NCI-H1436 (cell line): ENCODE measurements at places on chromosomes 2 and 18.

DNA sequence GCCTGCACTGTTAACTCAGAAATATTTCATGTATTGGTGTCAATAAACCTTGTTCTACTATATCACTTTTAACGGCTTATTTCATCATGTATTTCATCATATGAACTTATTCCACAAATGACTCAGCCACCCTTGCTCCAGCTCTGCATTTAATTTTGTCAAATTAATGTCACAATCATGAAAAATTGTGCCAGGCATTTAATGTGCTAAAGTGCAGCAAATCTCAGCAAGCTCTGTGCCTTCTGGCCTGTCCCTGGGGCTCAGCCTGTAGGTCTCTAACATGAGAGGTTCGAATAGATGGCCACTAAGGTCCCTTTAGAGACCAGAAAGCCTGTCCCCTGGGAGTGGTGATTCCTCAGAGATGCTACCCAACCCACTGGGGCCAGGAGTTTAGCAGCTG is 28.6 kb downstream of the BOD1L2 start:
- DNase-seq: no peak

DNA sequence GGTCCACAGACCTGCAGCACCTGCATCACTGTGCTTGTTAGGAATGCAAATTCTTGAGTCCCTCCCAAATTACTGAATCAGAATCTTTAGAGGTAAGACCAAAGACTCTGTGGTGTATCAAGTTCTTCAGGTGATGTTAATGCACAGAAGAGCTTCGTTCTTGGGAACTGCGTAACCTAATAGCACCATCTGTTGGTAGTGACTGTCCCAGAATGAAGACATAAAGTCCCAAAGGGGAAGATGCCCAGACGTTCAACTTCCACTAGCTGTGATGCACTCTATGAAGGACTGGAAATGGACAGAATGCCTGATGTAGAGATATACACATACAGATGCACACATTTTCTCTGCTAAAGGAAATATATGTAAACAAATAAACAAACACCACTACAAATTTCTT is 576.0 kb downstream of the LRP1B start:
- peak; percentile 23 for DNase-seq

GRCh38 chr2:52181080-52181479 is 1149.1 kb upstream of the NRXN1 start:
- DNase-seq: no peak

DNA sequence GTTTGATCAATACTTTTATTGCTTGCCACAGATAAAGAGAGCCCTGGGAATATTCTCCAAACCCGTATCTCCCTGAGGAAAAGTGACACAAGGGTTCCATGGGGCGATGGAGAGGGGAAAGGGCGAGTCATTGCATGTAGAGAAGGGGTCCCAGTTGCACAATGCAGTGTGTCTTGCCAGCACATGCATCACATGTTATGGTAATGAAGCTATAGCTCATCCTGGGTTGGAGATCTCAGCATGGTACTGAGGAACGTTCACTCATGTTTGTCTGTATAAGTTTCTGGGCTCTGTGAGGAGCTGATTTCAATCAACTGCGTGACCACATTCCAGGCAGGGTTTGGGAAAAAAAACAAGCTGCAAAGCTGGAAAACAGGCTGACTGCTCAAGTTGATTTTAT is 220.7 kb upstream of the MC4R start:
- no peak for DNase-seq

DNA sequence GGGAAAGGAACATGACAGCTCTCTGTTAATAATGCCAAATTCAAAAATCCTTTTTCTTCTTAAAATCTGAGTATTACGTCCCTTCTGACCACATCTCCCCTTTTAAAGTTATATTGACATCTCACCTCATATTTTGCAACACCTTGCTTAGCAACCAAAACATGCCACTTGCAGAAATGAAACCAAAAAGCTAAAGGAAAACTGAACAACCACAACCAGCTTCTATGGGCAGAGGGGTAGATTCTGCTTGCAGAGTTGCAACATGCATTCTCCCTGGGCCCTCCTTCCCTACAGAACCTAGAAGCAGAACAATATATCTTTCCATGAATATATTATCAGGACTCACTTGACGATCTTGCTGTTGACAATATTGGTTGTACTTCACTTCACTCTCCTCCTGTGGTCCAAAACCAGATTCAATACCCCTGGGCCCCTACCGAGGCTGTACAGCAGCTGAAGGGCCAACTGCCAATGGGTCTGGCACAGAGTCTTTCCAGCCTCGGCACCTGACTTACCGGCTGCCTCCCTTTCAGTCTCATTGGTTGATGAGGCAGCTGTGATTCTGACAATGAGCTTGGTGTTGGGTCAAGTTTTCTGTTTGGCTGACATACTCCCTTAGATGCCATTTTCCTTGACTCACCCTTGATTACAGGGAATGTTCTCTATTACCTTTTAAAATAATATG is 616.6 kb downstream of the ZEB2 start:
- DNase-seq: no peak

GRCh38 chr2:10704034-10704594 is 14.3 kb upstream of the NOL10 start:
- no peak for DNase-seq

DNA sequence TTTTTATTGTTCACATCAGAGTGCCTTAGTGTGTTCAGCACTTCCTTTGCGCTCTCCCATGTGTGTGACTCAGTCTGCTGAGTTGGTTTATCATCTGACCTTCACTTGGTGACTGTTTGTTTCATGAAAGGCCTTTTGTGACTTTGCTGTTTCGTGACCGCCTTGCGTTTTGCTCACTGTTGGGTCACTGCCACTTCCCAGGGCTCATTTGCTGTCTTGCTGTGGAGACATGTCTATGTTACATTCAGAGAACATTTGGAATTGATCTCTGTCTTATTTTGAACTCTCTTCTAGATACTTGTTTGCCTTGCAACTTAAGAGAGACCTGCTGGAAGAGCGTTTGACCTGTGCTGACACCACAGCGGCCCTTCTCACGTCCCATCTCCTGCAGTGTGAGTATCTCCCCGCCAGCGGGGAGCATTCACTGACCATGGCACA is 54.7 kb downstream of the FARP2 start:
- DNase-seq: no peak

GRCh38 chr2:239355724-239356123 is 45.1 kb downstream of the HDAC4 start:
- DNase-seq: no peak

GRCh38 chr2:173401716-173402326 is 47.1 kb downstream of the CDCA7 start:
- no peak for DNase-seq

DNA sequence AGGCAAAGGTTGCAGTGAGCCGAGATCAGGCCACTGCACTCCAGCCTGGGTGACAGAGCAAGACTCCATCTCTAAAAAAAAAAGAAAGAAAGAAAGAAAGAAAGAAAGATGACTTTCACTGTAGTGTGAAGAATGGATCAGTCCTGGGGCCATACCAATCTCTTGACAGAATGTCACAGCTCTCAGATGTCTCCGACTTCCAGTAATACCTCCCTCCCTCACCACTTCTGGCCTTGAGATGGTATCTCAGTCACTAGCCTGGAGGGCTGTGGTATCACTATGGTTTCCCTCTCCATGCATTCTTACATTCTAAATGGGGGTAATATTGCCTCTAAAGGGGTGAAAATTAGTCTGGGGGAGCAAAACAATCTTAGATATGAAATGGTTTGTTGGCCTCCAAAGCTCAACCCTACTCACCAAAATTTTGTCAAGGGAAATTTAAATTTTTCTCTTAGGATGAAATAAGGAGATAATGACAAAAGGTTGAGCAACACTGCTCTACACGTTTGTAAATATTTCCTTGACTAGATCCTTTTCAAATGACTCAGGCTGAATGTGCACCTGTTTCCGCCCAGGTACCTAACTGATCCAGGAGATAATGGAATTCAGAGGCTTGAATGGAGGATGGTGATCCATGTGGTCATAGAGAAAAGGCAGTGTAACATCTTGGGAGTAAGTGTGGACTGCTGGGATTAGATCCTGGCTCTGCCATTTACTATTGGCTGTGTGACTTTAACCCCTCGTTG is 19.9 kb upstream of the SPRED2 start:
- no peak for DNase-seq

GRCh38 chr2:11239666-11240462 is 84.6 kb downstream of the SLC66A3 start:
- DNase-seq: no peak

- no peak for DNase-seq
Observed at GRCh38 chr18:79714531-79715240, 35.1 kb downstream of the CTDP1 start.

GRCh38 chr2:96806468-96807126 is 9.5 kb upstream of the CNNM3 start:
- no peak for DNase-seq

DNA sequence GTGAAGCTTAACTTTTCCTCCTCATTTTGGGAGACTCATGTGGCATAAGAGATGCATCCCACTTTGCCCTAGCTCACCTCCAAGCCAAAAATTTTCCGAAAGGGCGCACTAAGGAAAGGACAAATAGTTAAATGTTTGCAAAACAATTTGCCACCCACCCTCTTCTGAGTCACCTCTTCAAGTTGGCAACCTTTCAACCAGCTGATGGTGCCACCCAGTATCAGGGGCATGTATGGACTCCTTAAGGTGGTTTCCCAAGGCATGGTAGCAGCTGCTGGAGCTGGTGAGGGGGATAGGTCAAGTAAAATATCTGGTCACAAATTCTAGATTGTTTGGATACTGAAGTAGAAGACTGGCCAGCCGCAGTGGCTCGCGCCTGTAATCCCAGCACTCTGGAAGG is 17.2 kb upstream of the ITGAV start:
- no peak for DNase-seq

- DNase-seq: peak; percentile 69
Observed at GRCh38 chr2:184692141-184692734, 93.9 kb downstream of the ZNF804A start.

DNA sequence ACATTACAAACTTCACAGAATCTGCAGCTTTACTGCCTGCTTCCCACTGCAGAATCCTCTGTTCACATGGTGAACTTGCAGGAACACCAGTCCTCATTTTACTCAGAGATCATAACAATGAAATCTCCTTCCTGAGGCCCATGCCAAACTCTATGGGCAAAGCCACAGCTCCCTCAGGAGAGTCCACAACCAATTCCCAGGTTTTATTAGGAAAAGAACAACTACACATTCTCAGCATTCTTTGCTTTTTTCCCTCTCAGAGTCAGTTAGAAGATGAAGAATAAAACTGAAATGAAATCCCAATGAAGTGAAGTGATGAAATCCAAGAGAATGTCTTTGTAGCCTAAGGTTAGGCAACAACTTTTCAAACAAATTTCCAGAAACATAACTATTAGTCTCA is 233.7 kb downstream of the DSEL start:
- no peak for DNase-seq

- no peak for DNase-seq
Observed at GRCh38 chr2:2572393-2573204, 241.5 kb upstream of the MYT1L start.

GRCh38 chr2:83320053-83320452 is 1139.0 kb downstream of the SUCLG1 start:
- DNase-seq: no peak
